OCI-LY7 (cell line): ENCODE measurements at places on chromosomes 3 and 15. TPM values are rescaled to one million over a fixed set of nuclear protein-coding genes. Genes with fewer than 3 reads are reported as not detected.

DNA sequence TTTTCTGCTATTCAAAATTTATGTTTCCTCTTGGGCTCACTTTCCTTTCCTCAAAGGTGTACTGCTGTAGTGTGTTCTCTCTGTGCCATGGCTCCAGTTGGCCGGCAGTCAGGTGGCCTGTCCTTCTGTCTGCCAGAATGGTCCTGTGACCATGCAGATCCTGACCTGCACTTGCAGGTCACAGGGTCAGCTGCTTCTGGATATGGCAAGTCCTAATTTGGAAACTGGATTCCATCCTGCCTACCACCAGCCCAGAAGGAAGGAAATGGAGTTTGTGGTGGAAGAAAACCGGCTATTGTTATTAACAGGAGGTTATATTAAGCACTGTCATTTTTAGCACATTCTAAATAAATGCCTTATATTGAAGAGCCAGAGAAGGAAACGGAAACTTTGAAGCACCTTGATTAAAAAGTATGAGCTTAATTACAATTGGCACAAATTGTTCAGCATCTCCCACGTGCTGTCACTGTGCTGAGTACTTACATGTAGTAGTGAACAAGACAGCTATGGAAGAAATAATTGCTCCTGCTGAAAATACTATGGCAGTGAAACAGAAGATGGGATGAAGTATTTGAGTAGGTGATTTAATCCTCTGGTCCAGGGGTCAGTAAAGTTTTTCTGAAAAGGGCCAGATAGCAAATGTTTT, 362.8 kb downstream of the PTPRG start:
- DNase-seq = no peak

GRCh38 chr15:71120428-71120944, 5.2 kb downstream of the THSD4 start:
- no peak for DNase-seq

DNA sequence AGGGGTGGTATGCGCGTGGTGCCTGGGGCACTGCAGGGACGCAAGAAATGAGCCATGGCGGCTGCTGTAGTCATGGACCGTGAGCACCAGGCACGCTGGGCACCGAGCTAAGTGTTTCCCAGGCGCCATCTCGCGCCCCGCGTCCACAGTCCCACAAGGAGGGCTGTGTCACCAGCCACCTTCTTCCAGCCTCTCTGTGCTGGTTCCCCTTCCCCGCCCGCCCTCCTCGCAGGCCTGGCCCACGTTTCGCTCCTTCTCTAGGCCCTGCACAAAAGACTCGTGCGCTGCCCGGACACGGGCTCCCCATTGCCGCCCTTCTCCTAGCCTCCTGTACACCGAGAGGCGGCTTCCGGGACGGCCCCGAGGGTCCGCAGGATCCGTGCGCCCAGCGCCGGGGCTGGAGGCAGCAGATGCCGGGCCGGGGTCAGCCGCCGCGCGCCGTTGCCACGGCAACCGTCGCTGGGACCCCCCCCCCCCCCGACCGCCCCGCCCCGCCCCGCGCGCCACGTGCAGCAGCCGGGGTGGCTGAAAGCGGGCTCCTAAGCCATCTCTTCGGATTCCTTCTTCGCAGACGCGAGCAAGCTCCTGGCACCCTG, 113.4 kb downstream of the SRGAP3 start:
- no peak for DNase-seq

DNA sequence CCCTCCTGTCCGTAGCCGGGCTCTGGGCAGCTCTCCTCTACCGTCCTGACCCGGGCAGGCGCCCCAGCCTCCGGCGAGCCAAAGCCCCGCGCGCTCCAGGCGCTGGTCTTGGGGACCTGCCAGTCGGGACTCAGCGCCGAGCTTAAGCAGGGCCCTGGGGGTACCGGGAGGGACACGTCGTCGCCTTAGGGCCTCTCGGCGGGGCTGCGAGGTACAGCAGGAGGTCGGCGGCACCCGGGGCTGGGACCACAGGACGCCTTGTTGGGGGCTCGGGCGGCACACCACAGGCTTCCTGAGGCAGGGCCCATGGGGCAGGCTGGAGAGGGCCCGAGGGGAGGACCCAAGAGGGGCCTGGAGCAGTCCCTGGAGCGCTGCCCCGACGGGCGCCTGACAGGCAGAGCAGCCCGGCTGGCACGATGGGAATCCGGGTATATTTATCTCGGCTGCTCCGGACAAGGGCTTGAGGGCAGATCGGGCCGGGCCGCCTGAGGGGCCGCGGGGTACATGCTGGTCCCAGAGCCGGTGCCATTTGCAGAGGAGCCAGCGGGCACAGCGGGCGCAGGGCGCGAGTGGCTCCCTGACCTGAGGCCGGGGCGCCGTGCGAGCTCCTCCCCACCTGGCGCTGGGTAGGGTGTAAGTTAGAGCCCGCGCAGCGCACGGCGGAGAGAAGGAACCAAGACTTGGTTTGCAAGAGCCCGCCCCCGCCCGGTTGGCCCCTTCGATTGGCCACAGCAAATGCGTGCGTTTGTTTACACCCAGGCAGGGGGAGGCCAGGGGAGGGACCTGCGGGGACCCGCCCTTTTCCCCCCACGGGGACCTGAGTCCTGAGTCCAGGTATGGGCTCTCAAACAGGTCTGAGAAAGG, 574 bp downstream of the SLC38A3 start:
- no peak for DNase-seq

DNA sequence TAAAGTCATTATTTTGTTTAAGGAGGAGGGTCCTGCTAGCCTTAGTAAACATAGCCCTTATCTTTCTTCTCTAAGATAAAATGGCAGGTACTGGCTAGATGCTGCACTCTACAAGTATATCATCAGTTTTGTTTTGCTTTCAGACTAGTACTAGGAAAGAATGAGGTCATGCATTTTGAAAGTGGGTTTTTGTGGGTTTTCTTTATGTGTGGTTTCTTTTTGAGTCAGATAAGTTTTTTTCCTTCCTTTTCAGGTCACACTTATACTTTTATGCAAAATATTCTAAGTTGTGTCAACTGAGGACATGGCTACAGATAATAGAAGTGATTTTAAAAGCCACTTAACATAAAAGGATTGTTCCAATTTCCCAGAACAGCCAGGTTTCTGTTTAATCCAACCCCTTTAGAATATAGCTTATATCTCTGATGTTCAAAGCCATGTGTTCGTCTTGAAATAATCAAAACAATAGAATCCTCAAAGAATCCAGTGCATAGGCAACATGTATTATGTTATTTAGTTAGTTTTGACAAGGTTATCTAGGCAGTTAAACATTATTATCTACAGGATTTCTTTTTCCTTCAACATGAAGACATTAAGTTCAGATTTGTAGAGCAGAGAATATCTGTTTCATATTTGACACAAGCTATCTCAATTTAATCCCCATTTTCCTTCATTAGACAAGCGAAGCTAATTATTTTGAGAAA, 406.2 kb downstream of the RBMS3 start:
- DNase-seq = no peak

Gene CERS3
- total RNA-seq = not detected in 2 replicates

- no peak for DNase-seq
These were observed 124.8 kb downstream of the CHDH start for GRCh38 chr3:53721187-53722119.

DNA sequence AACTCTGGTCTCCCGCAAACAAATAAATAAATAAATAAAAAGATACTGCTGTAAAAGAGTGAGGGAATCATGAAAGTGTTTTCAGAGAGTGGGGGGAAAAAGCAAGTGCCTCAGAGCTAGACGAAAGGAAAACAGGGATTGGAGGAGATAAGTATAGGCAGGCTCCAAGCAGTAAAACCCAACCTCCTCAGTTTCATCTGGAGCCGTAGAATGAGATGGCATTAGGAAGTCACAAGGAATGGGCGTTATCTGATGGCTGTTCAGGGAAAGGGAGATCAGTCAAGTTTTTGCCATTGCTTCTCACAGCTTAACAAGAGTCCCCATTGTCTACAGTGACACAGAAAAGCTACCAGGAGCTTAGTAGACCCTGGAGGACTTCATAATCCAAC, 451.5 kb upstream of the PPP2R3A start:
- no peak for DNase-seq

DNA sequence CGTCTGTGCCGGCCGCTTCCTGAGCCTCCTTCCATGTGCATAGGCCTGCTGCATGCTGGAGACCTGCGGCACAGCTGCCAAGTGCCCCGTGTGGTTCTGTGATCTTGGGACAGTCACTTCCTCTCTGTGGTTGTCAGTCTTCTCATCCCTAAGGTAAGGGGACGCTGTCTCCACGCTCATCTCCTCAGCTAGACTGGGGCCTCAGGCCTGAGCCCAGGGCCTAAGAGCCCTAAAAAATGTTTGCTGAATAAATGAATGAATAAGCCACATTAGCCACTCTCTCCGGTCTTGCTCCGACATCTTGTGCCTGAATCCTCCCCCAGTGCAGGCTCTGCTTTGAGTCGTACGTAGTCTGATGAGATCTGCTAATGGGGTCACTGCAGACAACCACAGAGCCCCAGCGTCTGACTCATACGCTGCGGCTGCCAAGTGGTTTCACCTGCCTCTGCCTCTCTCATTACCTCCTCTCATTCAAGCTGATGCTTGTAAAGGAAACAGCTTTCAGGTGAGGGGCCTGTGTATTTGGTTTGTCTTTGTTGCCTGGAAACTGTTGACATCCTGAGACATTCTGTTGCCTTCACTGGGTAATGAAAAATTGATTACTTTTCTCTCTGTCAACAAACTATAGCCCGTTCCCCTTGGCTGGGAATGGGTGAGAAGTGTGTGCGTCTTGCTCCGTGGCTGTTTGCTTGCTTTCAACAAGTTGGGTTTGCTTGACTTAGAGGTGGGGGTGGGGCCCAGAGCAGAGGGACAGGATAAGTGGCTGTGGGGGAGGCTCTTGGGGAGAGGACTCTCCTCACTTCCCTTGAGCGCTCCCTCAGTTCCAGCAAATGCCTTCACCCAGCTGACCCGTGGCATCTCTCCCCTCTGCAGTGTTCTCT, 15.9 kb downstream of the RPLP1 start:
- DNase-seq = no peak

- no peak for DNase-seq
These were observed 121.5 kb downstream of the DTWD1 start for GRCh38 chr15:49742381-49742780.

- DNase-seq = no peak
These were observed 33.6 kb upstream of the TOPAZ1 start for GRCh38 chr3:44208086-44208485.

DNA sequence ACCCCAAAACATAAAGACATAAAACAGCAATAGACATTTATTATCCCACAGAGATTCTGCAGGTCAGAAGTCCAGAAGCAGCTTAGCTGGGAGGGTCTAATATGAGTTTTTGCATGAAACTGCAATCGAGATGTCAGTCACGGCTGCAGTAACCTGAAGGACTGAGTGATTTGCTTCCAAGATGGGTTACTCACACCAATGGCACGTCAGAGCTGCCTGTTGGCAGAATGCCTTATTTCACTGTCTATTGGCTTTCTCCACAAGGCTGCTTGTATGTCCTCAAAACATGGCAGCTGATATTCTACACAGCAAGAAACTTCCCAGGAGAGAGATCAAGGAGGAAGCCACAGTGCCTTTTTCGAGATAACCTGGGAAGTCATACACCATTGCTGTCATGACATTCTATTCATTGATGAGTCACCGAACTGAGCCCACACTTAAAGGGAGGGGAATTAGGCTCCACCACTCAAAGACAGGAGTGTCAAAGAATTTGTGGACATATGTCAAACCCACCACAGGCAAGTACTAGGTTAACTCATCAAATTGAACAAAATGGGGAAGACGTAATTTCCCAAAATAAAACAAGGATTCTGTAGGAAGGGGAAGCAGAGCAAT, 122.2 kb downstream of the SYNPR start:
- DNase-seq = no peak

Gene NUSAP1
- total RNA-seq = 293 and 317 TPM in 2 replicates

Gene MNS1
- total RNA-seq = 1.8 and 2.8 TPM in 2 replicates

- no peak for DNase-seq
These were observed 185.9 kb upstream of the TPM1 start for GRCh38 chr15:62856466-62857246.

GRCh38 chr3:42369304-42369703, 41.1 kb downstream of the LYZL4 start:
- DNase-seq = no peak

Gene CCR1
- not detected in 2 replicates for total RNA-seq

DNA sequence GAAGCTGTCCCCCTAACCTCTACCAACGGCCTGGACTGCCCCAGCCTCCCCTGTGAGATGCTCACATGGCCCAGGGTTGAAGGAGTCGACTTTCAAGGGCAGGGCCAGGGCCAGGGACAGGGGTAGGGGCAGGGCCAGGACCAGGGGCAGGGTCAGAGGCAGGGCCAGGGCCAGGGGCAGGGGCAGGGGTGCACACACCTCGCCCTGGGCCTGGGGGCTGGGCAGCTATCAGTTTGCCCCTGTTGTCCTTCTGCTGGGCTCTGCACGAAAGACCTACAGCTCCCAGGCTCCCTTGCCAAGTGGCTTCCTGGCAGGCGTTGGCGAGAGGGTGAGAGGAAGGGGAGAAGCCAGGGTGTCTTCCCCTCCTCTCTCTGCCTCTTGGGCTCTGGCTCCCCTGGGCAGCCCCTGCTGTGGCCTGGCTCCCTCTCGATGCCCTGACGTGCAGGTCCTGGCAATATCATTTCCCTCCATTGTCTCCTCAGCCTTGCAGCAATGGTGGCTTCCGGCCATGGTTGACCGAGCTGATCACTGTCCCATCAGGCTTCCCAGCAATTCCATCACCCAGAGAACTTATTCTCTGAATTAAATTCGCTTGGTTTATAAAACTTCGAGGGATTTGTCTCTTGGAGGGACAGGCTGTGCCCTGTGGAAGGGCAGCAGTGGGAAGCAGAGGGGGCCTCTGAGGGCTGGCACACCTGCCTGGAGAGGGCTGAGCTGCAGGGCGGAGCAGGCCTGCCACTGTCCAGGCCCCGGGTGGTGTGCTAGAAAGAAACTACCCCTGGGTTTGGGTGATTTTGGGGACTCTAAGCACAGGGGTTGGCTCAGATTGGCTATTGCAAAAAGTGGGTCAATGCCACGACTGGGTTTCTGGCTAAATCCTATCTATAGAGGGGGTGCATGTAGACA, 13.9 kb downstream of the PRR23E start:
- DNase-seq = no peak
